SW480 (cell line): ENCODE measurements at places on chromosomes 11 and 22.

DNA sequence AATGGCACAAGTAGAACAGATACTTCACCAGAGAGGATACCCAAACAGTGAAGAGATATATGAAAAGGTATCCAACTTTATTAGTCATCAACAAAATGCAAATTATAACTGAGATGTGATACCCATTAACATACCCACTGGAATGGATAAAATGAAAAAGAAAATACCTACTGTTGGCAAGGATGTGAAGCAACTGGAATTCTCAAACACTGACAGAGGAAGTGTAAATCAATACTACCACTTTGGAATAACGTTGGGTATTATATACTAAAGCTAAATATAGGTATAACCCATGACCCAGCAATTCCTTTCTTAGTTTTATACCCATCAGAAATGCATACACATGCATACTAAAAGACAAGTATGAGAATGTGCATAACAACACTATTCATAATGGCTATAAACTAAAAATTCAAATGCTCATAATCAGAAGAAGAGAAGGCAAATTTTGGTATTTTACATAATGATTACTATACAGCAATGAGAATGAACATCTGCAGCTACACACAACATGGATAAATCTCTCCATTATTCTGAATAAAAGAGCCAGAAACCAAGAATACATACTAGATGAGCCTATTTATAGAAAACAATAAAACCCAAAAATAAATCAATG, 80.6 kb downstream of the RPL27A start:
- no peak for DNase-seq

- no peak for DNase-seq
These were observed 37.8 kb downstream of the IGHMBP2 start for GRCh38 chr11:68941324-68942094.

DNA sequence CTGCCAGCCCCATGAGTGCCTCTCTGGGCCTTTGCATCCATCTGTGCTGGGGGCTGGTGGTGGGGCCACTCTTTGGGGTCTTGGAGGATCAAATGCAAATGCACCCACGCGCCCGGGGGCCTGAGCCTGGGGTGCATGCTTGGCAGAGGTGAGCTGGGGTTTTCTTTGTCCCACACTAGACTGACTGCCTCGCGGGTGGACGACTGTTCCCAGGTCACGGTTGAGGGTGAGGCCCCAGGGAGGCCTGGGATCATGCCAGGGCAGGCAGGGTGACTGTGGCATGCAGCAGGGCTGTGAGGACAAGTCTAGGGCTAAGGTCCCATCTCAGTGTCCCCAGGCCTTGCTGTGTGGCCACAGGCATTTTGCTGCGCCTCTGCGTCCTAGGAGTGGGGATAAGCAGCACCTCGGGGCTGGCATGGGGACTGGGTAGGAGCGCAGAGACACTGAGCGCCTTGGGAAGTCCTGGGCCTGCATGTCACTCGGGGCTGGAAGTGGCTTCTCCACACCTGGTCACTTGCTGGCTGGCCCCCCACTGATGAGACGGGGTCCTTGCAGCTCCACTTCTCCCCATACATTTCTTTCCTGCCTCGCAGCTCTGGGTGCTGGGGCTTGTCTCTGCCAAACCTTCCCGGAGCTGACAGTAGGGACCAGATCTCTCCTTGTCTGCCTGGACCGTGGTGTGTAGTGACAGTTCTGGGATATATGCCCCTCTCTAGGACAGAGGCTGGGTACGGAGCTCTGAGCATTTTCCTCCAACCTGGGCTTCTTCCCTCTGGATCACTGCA, 133.1 kb downstream of the CTTN start:
- no peak for DNase-seq

GRCh38 chr11:95101935-95102334, 12.3 kb downstream of the ENDOD1 start:
- DNase-seq: no peak

DNA sequence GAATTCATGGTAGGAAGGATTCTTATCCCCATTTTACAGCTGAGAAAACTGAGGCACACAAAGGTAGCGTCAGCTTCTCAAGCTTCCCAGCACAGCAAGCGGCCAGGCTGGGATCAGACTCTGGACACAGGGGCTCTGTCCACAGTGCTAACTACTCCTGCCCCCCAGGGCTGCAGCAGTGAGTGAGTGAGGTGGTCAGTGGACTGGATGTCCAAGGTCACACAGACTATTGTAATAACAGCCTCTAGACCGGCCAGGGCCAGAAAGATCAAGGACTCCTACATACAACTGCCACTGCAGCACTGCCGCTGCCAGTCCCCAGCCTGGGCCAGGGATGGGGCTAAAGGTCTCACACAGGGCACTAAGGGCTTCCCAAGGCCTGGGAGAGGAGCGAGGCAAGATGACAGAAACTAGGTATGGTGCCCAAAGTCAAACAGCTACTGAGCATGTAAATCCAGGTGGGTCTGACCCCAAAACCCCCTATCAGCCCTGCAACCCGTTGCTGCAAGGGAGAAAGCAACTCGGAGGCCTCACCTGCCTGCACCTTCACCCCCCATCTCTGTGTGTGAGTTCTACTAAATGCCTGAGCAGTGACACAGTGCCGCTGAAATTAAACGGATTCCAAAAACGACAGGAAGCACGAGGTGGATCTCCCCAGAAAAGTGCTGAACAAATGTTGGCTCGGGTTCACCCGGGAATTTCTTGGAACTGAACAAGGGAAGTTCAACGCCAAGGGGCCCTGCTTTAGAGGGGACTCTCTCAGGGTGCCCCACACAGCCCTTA, 161.8 kb upstream of the GRK3 start:
- no peak for DNase-seq

DNA sequence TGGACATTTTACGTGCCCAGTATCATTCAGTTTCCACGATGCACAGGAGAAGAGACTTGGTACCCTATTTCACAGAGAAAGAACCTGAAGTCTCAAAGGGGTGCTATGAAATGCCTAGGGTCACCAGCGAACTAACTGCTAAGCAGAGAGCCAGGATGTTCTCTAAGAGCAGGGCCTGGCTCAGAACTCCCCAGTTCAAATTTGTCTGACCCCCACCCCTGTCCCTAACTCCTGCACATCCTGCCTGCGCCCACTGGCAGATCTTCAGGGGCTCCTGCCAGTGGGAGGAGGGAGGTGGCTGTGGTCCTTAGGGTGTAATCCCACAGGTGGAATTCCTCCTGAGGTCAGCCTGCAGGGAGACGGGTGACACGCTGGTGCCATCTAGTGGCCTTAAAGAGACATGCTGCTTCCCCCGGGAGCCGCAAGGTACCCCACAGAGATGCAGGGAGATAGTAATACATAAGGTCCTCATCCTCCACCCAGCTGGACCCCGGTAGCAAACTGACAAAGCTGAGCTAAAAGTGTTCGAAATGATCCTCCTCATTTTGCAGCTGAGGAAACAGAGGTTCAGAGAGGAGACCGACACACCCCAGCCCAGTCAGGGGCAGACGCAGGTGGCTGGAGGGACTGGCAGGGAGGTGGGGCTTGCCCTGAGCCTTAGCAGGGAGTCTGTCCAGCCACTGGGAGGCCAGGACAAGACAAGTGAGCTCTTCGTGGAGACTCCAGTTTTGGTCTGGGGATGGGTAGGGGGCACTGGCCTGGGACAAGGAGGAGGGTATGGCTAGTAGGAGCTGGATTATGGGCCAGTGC, 34.1 kb downstream of the MB start:
- DNase-seq: peak; percentile 72

GRCh38 chr22:36256478-36256877, 3.5 kb downstream of the APOL1 start:
- DNase-seq: no peak

DNA sequence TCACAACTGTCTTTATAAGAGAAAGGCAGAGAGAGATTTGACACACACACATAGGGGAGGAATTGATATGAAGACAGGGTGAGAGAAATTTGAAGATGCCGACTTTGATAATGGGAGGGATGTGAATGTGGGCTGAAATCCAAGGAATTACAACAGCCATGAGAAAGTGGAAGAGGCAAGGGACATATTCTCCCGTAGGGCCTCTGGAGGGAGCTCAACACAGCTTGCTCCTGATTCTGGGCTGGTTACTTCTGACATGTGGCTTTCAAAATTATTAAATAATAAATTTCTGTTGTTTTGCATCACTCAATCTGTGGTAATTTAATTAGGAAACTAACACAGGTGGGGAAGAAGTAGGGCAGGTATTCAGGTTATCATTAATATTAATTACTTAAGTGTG, 282.9 kb downstream of the LUZP2 start:
- DNase-seq: no peak

DNA sequence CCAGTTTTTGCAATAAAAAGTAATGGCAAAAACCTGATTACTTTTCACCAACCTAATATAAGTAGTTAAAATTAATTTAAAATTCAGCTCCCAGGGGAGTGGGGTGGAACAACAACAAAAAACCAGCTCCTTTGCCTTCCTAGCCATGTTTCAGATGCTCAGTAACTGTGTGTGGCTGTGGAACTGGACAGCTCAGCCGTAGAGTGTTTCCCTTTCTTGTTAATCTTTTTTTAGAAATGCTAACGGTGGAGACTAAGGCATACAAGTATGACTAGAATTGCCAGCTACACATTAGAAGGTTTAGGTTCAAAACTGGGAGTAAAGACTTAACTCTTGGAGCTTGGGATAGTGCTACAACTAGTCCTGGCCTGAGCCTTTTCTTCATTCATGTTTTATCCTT, 45.0 kb downstream of the PPP6R3 start:
- no peak for DNase-seq
